Brain pericyte (primary cell): ENCODE measurements at places on chromosomes 5 and 9.

- no peak for DNase-seq
Measured at GRCh38 chr5:172229904-172230303, 35.9 kb downstream of the EFCAB9 start.

GRCh38 chr5:109681763-109682162 is 8.0 kb upstream of the MAN2A1 start:
- DNase-seq = no peak

- DNase-seq = no peak
Measured at GRCh38 chr5:162096448-162096847, 28.9 kb downstream of the GABRG2 start.

DNA sequence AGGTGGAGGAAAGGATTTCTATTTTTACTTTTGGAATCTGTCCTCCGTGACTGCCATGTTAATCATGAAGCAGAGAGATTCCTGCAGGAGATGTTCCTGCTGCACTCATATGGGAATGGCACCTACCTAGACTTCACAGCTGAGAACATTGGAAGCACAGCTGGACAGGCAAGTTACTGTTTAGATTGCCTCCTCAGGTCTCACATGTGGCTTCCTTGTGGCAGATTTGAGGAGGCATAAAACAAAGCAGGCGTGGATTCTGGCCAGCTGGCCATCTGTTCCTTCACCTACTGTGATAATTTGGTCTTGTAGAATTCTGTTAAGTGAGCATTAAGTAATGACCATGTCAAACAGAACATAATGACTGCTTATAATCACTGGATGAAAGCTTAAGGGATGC is 193.4 kb downstream of the EDIL3 start:
- peak; percentile 80 for DNase-seq

DNA sequence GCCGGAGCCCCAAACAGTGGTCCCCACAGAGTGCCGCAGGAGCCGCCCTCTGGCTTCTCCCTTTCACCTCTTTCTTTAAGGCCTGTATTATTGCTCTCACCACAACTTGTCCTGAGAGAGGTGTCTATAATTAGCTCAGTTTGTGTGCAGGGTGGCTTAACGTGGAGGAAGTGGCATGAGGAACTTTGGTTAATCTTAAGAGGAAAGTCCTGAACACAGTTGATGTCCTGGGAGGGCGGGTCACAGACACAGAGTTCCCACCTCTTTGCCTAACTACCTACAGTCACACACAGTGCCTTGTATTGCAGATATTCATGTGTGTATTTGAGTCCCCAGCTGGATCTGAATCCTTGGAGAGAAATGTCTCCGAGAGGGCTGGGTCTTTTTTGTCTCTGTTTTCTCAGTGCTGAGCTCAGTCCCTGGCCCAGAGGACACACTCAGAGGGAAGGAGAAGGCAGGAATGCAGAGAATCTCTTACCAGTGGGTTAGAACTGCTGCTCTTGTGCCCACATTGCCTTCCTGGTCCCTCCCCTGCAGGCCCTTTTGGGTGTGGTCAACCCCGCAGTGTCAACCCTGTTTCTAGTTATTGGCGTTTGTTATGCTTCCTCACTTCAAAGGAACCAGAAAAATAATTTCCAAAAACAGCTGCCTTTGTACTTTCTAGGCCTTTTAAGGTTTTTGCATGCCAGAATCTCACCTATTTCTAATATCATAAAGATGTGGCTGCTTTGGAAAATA is 392.5 kb downstream of the KDM4C start:
- no peak for DNase-seq

DNA sequence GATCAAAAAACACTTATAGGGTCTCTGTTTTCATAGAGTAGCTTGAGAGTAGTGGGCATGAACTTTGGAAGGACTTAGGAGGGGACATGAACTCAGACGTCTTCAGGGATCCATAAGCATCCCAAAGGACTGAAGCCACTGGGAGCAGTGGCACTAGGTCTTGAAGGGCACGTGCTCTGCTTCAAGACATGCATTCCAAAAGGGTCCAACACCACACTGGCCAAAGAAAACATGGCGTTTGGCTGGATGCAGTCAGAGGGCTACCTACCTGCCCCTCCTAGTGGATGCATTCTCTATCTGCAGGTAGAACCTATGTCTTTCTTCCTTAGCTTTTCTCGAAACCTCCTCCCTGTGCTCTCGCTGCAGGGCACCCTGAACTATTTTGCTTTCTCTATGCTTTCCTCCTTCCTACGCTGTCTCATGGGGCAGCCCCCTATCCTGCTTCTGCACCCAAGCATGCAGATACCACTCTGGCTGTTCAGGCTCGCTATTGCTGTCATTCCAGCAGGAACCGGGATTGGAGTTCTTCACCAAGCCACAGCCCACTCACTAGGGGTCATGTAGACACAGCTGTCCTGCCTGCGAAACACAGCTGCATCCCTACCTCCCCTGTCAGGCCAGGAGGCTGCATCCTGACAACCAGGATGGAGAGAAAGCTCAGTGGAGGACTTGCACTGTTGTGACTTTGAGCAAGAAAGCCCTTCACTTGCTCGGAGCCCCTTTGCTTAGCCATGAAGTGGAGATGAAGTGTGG is 11.9 kb downstream of the FAM240B start:
- DNase-seq = peak; percentile 59

GRCh38 chr5:139839232-139839815 is 43.7 kb downstream of the PSD2 start:
- DNase-seq = no peak

GRCh38 chr5:155595791-155596190 is 582.2 kb downstream of the KIF4B start:
- no peak for DNase-seq

- no peak for DNase-seq
Measured at GRCh38 chr9:89175828-89176261, 2.8 kb downstream of the SHC3 start.
